ENCODE measurements at places on chromosomes 4 and X. TPM values are rescaled to one million over a fixed set of nuclear protein-coding genes. Genes with fewer than 3 reads are reported as not detected.

- peak; percentile 50 for DNase-seq
Observed at GRCh38 chrX:30893206-30893605, 4.2 kb upstream of the TAB3 start.

The GPAT3 gene
- total RNA-seq: 121 TPM

The CYTL1 gene
- total RNA-seq: 1.5 TPM

The F8A3 gene
- 0.06 TPM for total RNA-seq

- no peak for DNase-seq
Observed at GRCh38 chrX:124226129-124226528, 106.3 kb upstream of the TEX13D start.

All from HT1080 (cell line).